ENCODE measurements at places on chromosomes 1 and 21. TPM values are rescaled to one million over a fixed set of nuclear protein-coding genes. Genes with fewer than 3 reads are reported as not detected.

The PDC gene
- total RNA-seq, result not detected

- DNase-seq, result no peak
Observed at GRCh38 chr1:15090373-15090772, 63.2 kb upstream of the TMEM51 start.

DNA sequence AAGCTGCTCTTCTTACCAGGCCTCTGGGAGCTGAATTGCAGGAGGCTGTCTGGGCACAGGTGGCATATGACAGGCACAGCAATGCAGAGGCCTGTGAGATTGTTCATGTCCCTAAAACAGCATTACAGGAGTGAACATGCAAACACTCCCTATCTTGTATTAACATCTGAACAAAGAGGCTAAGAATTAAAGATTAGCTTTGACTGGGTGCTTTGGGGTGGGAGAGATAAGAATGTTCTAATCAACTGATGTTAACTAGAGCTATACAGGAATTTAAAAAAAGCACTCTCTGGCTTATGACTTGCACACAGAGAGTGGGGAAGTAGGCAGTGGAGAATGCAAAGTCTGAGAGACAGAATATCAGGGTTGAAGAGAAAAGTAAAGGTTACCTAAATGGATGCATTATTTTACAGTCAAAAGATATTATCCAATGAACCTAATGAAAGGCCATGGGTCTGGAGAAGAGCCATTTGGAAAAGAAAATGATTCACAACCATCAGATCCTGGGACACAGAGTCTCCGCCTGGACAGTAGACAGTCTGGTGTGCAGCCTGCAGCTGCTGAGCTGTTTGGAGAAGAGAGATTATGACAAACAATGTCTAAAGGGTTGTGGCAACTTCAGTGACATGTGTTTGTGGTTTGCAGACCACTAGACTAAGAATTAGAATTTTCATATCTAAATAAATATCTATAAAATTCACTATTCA, 20.2 kb downstream of the DPT start:
- no peak for DNase-seq

GRCh38 chr1:66302815-66303214, 231.1 kb upstream of the SGIP1 start:
- DNase-seq, result no peak

GRCh38 chr1:213457186-213457585, 406.1 kb downstream of the RPS6KC1 start:
- no peak for DNase-seq
